ENCODE measurements at places on chromosomes 13 and 19.

DNA sequence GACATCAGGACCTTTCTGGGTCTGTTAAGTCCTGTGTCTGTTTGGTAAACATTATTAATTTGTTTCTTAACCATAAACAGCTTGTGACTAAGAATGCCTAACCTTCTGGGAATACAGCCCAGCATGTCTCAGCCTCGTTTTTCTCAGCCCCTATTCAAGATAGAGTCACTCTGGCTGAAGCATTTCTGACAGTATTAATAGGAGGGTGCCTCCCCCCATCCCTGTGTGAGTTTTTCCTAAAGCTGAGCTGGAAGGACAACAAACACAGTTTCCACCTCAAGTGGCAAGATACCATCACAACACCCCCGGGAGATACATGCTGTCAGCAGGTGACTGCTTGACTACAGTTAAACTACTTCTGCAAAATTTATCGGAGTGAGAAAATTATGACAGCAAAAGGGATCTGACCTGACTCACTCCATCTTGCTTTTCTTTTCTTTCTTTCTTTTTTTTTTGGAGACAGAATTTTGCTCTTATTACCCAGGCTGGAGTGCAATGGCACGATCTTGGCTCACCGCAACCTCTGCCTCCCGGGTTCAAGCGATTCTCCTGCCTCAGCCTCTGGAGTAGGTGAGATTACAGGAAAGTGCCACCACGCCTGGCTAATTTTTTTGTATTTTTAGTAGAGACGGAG, 59.3 kb upstream of the ABCC4 start:
- DNase-seq = no peak

- DNase-seq = no peak
Measured at GRCh38 chr13:73733706-73734105, 400.5 kb downstream of the KLF12 start.

DNA sequence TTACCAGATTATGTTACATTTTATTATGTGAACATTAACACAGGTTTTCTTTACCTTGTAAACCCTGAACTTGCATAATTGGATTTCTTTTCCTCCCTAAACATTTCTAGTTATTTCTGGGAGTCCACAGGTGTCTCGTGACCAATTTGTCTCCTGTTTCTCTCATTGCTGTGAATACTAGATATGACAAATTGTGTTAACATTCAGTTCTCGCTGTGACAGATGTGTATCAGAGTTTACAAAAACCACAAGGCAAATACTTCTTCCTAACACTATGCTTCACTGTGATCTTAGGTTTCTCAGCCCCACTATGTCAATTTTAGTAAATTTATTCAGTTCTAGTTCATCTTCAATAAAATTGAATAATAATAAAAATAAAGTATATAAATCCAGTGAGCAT, 1554.9 kb downstream of the EFNB2 start:
- DNase-seq = no peak

- peak; percentile 22 for DNase-seq
Measured at GRCh38 chr13:112968380-112968909, 569 bp upstream of the MCF2L start.

DNA sequence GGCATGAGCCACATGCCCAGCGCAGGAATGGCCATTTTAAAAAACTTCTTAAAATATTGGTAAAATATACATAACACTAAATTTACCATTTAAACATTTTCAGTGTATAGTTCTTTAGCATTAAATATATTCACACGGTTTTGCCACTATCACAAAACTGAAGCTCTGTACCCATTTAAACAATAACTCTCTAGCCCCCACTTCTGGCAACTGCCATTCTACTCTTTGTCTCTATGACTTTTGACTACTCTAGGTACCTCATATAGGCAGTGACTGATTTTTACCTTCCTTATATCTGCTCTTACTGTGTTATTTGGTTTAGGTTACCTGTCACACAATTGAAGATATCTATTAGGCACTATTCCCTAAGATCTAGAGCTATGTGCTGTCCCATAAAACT, 2.3 kb upstream of the KBTBD7 start:
- DNase-seq = no peak
